ENCODE measurements at places on chromosomes 1 and 21.
A peak's percentile ranks its signal among the peaks of the same experiment; 100 is the strongest.

DNA sequence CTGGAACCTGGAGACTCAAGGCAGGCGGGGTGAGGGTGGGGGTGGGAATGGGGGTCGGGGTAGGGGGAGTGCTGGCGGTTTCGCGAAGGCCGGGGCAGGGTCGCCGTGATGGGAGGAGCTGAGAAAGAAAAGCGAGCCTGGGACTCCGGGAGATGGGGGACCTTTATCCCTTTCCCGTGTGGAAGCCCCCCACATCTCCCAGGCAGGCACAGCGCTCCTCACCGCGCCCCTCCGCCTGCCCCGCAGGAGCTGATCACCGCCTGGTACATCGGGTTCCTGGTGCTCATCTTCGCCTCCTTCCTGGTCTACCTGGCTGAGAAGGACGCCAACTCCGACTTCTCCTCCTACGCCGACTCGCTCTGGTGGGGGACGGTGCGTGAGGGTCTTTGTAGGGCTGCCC is 35.5 kb downstream of the KCNQ4 start:
- no peak for DNase-seq

DNA sequence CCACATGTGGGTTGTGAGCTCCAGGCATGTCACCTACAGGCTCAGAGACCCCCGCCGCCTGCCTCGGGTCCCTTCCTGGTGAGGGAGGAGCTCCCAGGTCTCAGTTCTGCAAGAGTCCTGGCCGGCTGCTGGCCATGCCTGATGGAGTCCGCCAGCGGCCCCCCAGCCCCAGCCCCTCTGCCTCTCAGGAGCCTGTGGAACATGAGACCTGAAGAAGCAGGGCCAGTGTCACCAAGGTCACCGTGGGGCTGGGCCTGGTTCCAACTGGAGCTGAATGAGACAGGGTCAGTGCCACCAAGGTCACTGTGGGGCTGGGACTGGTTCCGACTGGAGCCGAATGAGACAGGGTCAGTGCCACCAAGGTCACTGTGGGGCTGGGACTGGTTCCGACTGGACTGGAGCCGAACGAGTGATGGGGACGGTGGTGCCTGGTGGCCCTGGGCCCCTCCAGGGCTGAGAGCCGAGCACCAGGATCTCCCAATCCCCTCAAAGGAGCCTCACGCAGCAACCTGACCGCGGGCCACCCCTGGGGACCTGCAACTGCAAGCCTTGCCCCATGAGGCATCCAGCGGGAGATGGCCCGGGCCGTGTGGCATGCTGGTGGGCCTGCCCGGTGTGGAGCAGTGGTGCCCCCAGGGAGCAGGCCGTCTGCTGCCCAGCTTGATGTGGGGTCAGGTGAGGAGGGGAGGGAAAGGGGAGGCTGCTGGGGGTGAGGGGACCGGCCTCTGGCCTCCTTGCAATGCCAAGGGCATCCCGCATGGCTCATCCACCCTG is 14.5 kb upstream of the PTTG1IP start:
- no peak for DNase-seq

GRCh38 chr1:157310401-157310800 is 172.2 kb upstream of the ETV3 start:
- no peak for DNase-seq

DNA sequence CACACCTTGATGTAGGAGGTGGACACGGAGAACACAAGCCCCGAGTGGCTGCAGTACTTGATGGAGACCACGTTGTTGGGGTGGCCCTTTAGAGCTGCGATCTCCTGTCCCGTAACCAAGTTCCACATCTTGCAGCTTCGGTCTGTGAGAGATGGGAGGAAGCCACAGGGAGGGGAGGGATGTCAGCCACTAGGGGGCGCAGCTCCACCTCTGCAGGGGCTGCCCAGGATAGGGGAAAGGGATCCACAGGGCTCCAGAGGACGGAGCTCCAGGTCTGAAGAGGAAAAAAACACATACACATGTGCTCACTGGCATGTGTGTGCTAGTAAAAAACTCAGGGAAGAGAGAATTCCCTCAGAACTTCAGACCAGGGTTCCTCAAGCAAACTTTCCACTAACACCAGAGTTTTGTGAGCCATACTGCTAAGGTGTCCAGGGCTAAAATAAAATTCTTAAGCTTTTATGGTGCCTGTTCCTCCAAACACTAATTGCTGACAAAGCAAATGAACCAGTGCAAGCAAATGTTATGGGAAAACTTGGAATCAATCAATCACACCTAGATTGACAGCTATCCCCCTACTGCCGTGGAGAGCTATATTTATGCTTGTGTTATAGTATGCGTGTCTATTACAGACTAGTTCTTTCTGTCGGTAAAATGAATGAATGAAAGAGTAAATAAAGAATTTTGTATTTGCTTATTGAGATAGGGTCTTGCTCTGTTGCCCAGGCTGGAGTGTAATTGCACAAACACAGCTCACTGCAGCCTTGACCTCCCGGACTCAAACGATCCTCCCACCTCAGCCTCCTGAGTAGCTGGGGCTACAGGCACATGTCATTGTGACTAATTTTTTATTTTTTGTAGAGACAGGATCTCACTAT is 43.7 kb downstream of the KIF21B start:
- peak; percentile 36 for DNase-seq
